Esophagus muscularis mucosa (tissue), 4 donors: ENCODE measurements at places on chromosomes 2 and 18.
A peak's percentile ranks its signal among the peaks of the same experiment; 100 is the strongest.

DNA sequence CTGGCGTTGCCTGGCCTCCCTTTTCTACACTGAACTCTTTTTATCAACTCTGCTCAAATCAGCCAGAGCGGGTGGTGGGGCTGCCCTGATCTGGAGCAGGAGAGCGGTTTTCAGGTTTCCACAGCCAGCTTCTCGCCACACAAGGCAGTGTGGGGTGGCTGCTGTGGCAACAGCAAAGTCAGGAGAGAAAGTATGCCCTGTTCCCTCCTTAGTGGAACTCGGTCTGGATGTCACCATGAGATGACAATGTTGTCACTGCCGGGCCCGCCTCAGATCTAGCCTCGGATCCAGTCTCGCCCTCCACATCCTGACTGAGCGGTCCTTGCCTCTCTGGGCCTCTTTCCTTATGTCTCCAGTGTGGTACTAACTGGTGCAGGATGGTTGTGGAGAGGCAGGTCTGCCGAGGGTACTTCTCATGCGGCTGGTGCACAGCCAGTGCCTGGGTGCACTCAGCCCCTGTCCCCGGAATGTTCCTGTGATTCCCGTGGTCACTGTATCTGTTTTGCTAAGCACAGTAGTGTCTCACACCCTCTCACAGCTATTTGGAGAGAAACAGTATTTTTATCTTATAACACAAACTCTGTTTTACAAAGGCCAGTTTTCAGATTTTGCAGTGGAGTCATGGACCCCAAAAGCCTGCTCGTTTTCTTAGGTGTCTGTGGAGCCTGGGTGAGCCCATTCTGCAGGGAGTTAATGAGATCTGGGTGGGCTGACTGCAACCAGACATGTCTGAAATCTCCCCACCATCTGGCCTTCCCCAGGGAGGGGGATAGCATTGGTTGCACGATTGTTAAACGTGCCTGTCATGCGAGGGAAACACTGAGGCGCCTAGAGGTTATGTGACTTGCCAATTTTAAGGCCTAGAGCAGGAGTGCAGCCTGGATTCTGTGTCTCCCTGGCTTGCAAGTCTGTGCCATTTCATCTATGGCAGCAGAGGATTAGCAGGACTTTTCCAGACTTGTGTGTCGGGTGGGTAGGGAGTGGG is 261.1 kb upstream of the AGAP1 start:
- no peak for DNase-seq
- no peaks in the 10 kb centered on the region for H3K4me1 ChIP-seq
- no peak overlapping the region for H3K27ac ChIP-seq
- no peaks in the 10 kb centered on the region for H3K36me3 ChIP-seq

DNA sequence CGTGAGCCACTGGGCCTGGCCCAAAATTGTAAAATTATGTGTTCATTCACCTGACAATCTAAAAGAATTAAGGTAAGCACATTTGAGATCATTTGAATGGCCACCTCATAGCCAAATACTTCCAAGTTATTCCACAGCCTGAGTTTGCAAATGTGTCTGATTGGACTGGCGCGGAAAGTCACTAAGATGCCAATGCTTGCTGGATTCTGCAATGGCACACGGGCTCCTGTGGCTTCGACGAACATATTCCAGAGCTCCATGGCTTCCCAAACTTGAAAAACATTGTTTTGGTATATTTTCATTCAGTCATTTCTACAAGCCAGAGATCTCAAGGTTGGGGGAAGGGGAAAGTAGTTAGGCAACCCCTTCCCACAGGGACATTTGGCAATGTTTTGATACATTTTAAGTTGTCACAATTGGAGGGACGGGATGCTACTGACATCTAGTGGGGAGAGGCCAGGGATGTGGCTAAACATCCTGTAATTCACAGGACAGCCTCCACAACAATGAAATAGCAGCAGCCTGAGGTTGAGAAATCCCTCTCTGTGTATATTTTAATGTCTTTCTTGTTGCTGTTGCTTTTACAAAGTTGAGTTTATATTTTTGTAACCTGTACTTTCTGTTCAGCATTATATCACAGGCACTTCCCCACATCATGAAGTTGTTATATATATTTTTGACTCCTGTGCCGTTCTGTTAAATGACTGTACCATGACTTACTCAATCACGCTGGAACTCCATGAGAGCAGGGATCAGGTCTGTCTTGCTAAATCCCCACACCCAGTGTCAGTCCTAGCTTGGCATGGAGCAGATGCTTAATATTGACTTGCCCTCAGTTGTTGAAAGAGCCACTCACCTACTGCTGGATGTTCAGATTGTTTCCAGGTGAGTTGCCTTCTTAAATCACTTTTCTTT is 56.9 kb downstream of the COL4A4 start:
- no peaks in the 10 kb centered on the region for H3K27me3 ChIP-seq
- no peak overlapping the region for H3K27ac ChIP-seq
- H3K4me3 ChIP-seq: no peak overlapping the region

GRCh38 chr2:15031745-15032240 is 399.3 kb downstream of the LRATD1 start:
- no peaks in the 10 kb centered on the region for H3K27me3 ChIP-seq
- H3K4me1 ChIP-seq: no peaks in the 10 kb centered on the region
- H3K36me3 ChIP-seq: no peaks in the 10 kb centered on the region
- no peak overlapping the region for H3K27ac ChIP-seq
- no peak for DNase-seq
- H3K4me3 ChIP-seq: no peak overlapping the region

GRCh38 chr2:220224691-220225543 is 597.5 kb downstream of the SLC4A3 start:
- no peak overlapping the region for H3K4me3 ChIP-seq
- H3K36me3 ChIP-seq: no peaks in the 10 kb centered on the region
- H3K27ac ChIP-seq: no peak overlapping the region
- no peaks in the 10 kb centered on the region for H3K27me3 ChIP-seq
- no peaks in the 10 kb centered on the region for H3K4me1 ChIP-seq

- no peak overlapping the region for H3K4me3 ChIP-seq
- H3K27ac ChIP-seq: no peak overlapping the region
- DNase-seq: no peak
Observed at GRCh38 chr2:1588978-1589621, 155.2 kb downstream of the PXDN start.

DNA sequence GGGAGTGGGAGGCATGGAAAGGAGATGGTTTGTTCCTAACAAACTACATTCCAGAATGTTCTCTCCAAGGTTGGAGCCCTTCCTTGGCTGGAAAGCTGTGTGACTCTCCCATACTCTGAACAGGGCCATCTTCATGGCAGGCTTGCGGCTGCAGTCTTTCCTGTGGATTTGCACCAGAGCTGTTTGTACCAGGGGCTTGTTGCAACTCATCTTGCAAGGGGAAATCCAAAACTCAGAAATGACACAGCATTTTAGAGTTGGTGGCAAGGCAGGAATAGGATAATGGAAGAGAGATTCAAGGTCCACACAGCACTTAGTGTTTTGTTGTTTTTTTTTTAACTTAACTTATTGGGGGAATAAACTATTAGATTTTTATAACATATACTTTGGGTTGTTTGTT is 73.7 kb upstream of the ZNF516 start:
- DNase-seq: no peak
- no peak overlapping the region for H3K27ac ChIP-seq
- peaks cover 7% of the 10 kb centered on the region for H3K4me1 ChIP-seq

DNA sequence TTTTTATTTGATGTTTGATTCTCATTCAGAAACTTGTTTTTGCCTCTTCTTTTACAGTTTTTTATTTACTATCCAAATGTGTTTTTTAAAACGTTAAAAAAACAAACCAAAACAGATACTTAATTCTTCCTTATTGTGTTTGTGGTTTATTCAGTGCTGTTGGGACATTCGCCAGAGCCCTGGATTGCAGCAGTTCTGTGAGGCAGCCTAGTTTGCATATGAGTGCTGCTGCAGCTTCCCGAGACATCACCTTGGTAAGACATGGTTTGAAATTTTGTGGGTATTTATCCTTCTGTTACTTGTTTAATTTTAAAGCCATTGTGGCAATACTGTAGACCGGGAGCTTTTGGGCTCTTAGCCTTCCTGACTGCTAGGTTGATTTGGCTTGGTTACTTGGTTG is 91.2 kb downstream of the MTA3 start:
- no peaks in the 10 kb centered on the region for H3K27me3 ChIP-seq
- H3K4me3 ChIP-seq: no peak overlapping the region
- no peak for DNase-seq
- peaks cover 10% of the 10 kb centered on the region for H3K4me1 ChIP-seq
- no peak overlapping the region for H3K27ac ChIP-seq

GRCh38 chr2:182280118-182280517 is 146.7 kb downstream of the PDE1A start:
- H3K36me3 ChIP-seq: no peaks in the 10 kb centered on the region
- no peaks in the 10 kb centered on the region for H3K27me3 ChIP-seq
- DNase-seq: no peak
- no peak overlapping the region for H3K27ac ChIP-seq
- no peak overlapping the region for H3K4me3 ChIP-seq
- H3K4me1 ChIP-seq: no peaks in the 10 kb centered on the region

GRCh38 chr2:174717916-174718315 is 46.4 kb downstream of the CHRNA1 start:
- H3K4me1 ChIP-seq: no peaks in the 10 kb centered on the region
- no peaks in the 10 kb centered on the region for H3K36me3 ChIP-seq
- no peak overlapping the region for H3K27ac ChIP-seq
- no peak for DNase-seq

DNA sequence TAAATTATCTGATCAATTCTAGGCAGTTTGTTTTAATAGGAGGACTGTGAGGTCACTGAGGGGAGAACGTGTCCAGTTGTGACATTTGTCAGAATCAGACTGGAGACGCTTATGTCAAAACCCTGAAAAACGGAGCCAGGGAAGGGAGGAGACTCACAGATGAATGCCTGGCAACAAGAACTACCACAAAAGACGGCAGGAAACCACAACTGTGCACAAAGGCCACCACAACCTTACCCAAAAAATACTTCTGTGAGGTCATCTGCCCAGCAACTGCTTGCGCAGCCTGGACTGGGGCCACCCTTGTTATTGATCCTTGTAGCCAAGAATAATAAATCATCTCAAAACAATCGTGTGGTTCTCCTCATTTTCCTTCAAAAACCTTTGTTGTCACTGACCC is 173.0 kb upstream of the ALKAL2 start:
- no peaks in the 10 kb centered on the region for H3K27me3 ChIP-seq
- H3K4me1 ChIP-seq: no peaks in the 10 kb centered on the region
- peak; percentile 72 for DNase-seq
- no peaks in the 10 kb centered on the region for H3K36me3 ChIP-seq

DNA sequence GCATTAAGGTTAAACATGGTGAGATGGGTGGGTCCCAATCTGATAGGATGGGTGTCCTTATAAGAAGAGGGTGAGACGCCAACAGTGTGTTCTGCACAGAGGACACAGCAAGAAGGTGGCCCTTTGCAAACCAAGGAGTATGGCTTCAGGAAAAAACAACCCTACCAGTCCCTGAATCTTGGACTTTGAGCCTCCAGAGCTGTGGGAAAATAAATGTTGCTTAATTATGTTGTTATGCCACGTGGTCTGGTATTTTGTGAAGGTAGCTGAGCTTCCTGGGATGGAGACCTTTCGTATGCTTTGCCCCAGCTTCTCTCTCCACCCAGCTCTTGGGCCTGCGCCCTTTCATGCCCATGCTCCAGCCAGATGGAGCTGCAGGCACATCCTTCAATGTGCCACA is 114.2 kb upstream of the EPC2 start:
- H3K4me1 ChIP-seq: no peaks in the 10 kb centered on the region
- no peak overlapping the region for H3K4me3 ChIP-seq
- no peak overlapping the region for H3K27ac ChIP-seq
- no peaks in the 10 kb centered on the region for H3K36me3 ChIP-seq

GRCh38 chr2:37730037-37730818 is 58.8 kb upstream of the CDC42EP3 start:
- no peak overlapping the region for H3K27ac ChIP-seq
- DNase-seq: no peak
- no peaks in the 10 kb centered on the region for H3K27me3 ChIP-seq

DNA sequence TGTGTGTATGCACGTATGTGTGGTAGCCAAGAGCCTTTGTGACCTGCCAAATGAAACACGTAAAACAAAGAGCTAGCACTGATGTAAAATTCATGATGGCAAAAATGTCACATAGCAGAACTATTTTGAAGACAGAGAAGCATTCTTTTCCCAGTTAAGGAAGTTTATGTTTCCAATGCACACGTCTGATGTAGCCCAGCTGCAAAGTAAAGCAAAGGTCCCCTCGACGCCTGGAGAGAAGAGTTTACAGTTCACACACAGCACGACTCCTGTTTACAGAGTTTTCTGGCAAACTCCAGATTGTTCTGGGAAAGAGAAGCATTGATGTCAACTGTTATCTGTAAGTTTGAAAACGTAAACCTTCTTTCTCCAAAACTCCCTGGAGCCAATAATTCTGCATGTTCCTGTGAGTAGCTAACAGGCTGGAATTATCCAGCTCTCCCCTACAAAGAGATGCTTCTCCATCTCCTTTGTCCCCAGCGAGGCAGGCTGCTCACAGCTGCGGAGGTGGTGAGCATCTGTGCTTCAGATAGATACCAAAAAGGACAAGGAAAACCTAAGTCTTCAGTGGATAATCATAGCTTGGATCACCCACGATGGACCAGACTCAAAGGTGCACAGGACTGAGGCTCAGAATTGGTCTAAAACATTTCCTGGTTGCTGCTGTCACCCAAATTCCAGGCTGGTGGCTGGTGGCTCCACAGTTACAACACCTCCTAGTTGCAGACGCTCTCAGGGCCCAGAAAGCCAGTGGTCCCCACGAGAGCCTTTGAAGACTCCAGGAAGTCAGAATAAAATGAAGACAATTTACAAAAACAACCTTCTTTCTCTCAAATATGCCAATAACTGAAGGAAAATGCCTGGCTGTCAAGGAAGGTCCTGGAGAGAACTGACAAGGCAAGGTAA is 87.4 kb downstream of the COL6A3 start:
- peak overlapping the region; percentile 80 for H3K27ac ChIP-seq
- H3K4me3 ChIP-seq: no peak overlapping the region
- H3K27me3 ChIP-seq: no peaks in the 10 kb centered on the region
- no peak for DNase-seq

GRCh38 chr2:72103690-72104089 is 44.0 kb downstream of the CYP26B1 start:
- no peaks in the 10 kb centered on the region for H3K27me3 ChIP-seq
- no peak for DNase-seq
- no peak overlapping the region for H3K4me3 ChIP-seq
- no peaks in the 10 kb centered on the region for H3K4me1 ChIP-seq

DNA sequence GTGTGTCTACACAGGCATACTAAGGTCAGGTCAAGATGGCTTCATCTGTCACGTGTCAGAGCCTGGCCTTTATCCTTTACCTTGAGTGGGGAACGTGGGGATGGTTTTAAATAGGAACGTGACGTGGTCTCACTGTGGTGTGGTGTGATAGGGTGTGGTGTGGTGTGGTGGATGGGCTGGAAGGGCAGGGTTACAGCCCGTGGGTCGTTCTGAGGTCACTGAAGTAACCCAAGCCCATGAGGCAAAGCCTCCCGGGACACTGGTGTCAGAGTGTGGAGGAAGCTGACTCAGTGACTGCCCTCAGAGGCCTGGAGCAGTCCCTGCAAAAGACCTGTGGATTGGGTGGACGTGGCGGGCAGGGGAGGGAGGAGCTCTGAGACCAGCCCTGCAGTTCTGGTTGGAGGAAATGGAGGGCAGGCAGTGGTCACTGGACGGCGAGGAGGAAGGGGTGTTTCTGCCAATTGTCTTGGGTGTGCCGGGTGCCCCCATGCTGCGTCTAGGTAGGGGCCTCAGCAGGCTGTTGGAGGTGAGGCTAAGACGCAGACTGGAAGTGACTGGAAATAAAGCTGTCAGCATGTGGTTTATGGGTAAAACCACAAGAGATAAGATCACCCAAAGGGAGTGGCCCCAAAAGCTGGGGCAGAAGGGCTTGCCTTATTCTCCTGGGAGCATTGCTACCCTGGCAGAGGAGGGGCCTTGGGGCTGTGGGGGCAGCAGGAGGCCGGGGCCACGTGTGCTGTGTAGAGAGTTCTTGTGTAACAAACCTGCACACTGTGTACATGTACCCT is 84.8 kb downstream of the SH3RF3 start:
- H3K27ac ChIP-seq: no peak overlapping the region
- H3K4me1 ChIP-seq: peaks cover 56% of the 10 kb centered on the region
- no peak overlapping the region for H3K4me3 ChIP-seq
